Activated effector memory CD4-positive, alpha-beta T cell treated with Interleukin-2 at 50 U/mL for 16 hours (primary cell): ENCODE measurements at places on chromosomes 6 and 20.
A peak's percentile ranks its signal among the peaks of the same experiment; 100 is the strongest.

GRCh38 chr20:483815-484644 is 21.7 kb upstream of the TBC1D20 start:
- DNase-seq, result no peak

GRCh38 chr6:1662534-1662933 is 52.8 kb downstream of the FOXC1 start:
- DNase-seq, result no peak

- DNase-seq, result no peak
Observed at GRCh38 chr20:55964790-55965189, 40.5 kb downstream of the CBLN4 start.

DNA sequence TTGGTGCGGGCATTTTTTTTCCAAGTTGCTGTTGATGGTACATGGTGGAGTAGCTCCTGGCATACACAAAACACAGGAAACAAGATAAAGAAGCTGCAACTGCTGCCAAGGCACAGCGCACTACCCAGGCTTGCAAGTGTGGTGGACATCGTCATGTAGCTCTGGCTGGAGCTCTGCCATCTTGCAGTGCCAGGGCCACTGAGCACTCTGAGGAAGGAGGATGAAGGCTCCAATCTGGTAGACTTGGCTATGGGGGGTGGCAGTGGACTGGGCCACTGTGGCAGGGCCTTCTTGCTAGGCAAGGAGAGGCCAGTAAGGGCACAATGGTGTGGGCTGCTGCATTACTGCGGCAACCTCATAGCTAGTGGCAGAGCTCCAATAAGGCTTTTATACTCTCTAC is 263.5 kb downstream of the CENPW start:
- no peak for DNase-seq

DNA sequence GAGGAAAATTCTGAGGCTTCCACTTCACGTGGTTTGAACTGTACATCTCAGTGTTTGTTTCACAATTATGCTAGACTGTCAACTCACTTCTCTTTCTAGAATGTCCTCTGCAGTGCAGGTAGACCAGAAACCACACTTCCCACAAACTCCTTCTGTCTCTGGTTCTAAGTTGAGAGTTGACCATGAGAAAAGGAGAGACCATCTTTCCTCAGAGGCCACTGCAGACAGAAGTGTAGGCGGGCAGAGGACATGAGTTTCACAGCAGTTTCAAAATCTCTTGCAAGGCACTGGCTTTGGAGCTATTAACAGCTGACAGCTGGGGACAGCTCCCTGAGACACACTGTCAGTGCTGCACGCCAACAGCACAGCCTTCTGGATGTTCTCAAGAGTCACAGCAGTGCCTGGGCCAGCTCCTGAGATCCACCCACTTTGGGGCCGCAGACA is 55.4 kb upstream of the MOXD1 start:
- no peak for DNase-seq

DNA sequence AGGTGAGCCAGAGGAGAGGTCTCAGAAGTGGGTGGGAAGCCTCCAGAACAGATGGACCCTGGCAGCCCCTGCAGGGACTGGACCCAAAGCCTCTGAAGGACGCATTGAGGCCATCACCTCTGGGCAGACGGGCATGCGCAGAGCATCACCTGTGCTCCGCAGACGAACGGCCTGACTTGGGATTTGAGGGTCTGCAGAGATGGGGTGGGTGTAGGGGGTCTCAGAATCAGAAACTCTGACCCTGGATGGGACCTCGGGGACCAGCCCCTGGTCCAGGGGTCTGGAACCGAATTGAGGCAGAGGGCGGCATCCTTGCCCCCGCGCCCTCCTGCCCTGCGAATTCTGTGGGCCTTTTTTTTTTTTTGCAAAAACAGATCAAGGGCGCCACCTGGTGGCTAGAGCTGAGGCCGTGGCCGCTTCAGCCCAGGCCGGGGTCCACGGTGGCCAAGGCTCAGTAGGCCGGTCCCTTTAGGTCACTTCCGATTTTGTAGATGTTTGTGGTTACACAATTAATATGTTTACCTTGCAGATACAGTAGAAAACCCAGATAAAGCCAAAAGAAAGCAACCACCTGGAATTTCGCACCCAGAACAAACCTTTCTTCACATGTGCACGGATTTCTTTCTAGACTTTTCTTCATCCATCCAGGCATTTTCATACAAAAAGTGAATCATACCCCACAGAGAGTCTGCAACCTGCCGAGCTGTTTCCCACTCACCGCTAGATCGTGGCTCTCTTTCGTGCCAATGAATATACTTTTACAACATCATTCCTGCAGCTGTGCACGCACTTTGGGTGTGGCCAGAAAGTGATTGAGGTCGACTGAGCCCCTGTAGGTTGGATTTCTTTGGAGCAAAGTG is 25.9 kb downstream of the ZBP1 start:
- peak; percentile 10 for DNase-seq

- DNase-seq, result no peak
Observed at GRCh38 chr20:32567384-32568178, 17.6 kb downstream of the NOL4L start.

- DNase-seq, result peak; percentile 33
Observed at GRCh38 chr20:58481481-58482021, 33.6 kb downstream of the APCDD1L start.

DNA sequence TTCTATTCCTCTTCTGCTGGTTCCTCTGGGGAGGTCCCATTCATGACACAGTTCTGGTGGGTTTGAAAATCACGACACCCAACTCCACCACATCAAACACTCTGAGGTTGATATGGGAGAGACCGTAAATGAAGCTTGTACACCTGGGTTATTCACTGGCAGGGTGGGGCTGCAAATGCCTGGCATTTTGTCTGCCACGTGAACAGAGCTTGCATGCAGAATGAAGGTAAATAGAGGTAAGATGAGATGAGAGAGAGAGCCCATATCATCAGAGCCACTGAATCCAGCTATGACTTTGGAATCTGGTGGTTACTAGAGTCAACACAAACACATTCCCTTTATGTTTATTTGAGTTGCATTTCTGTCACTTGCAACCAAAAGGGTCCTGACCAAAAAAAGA is 97.4 kb downstream of the BANF2 start:
- no peak for DNase-seq

DNA sequence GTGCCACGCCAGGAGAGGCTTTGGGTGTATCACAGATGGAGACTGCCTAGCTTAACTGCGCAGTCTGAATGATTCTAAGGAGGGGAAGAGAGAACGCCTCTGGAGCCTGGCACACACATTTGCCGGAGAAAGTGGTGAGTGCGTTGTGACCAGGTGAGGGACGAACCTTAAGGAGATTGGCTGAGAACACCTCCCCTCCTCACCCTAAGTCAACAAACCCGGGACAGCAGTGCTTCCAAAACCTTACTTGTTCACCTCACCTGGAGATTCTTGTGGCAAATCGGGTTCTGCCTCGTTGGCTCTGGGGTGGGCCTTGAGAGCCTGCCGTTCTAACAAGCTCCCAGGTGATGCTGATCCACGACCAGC is 9.4 kb downstream of the SYNJ2 start:
- DNase-seq, result no peak

GRCh38 chr6:124164343-124164742 is 360.7 kb downstream of the NKAIN2 start:
- DNase-seq, result no peak
